Keratinocyte (primary cell): ENCODE measurements at places on chromosomes 1 and 21. TPM values are rescaled to one million over a fixed set of nuclear protein-coding genes. Genes with fewer than 3 reads are reported as not detected.

Gene OR2AK2
- not detected in 3 replicates for polyA plus RNA-seq

Gene NIPAL3
- polyA plus RNA-seq = 30.5 to 42.1 TPM (median 37.3 TPM) in 3 replicates

Gene CD34
- polyA plus RNA-seq = 0.03 TPM in 1 of 3 replicates, not detected in the others

Gene SPATA45
- not detected in 3 replicates for polyA plus RNA-seq

Gene ATP1A4
- not detected in 3 replicates for polyA plus RNA-seq

Gene HOOK1
- polyA plus RNA-seq = 3.1 to 12.7 TPM (median 11.8 TPM) in 3 replicates

Gene BATF3
- not detected in 3 replicates for polyA plus RNA-seq

Gene EFNA1
- polyA plus RNA-seq = 33.2 to 116 TPM (median 77.5 TPM) in 3 replicates

Gene CRYBG2
- polyA plus RNA-seq = 6.0 to 15.5 TPM (median 7.9 TPM) in 3 replicates

Gene PPM1J
- 7.7 to 14.2 TPM (median 7.7 TPM) in 3 replicates for polyA plus RNA-seq

Gene RPF1
- 31.7 to 57.8 TPM (median 34.0 TPM) in 3 replicates for polyA plus RNA-seq

Gene OR10R2
- polyA plus RNA-seq = not detected in 3 replicates

Gene GJA9
- 0.11 to 0.45 TPM (median 0.38 TPM) in 3 replicates for polyA plus RNA-seq

Gene DCST1
- polyA plus RNA-seq = 0.05 TPM in 1 of 3 replicates, not detected in the others

Gene FCAMR
- polyA plus RNA-seq = not detected in 3 replicates

Gene DCAF8
- polyA plus RNA-seq = 59.5 to 83.1 TPM (median 81.2 TPM) in 3 replicates

Gene MYBPH
- not detected in 3 replicates for polyA plus RNA-seq

Gene GJC2
- 0.37 to 0.63 TPM (median 0.58 TPM) in 3 replicates for polyA plus RNA-seq

Gene MX2
- polyA plus RNA-seq = 6.8 to 11.0 TPM (median 7.1 TPM) in 3 replicates

Gene ECM1
- 23.6 to 63.8 TPM (median 26.3 TPM) in 3 replicates for polyA plus RNA-seq

Gene KRTAP21-2
- polyA plus RNA-seq = not detected in 3 replicates

Gene ZFP69B
- polyA plus RNA-seq = 1.1 to 1.9 TPM (median 1.7 TPM) in 3 replicates

Gene OR2L5
- not detected in 3 replicates for polyA plus RNA-seq

Gene APCS
- not detected in 3 replicates for polyA plus RNA-seq

Gene C1orf74
- 48.0 to 65.6 TPM (median 58.1 TPM) in 3 replicates for polyA plus RNA-seq

Gene PM20D1
- 0.03 to 0.05 TPM (median 0.04 TPM) in 3 replicates for polyA plus RNA-seq

Gene OR14K1
- polyA plus RNA-seq = not detected in 3 replicates

Gene TIMM17A
- polyA plus RNA-seq = 72.5 to 116 TPM (median 102 TPM) in 3 replicates

Gene C1orf146
- not detected in 3 replicates for polyA plus RNA-seq

Gene CFAP298
- polyA plus RNA-seq = 19.2 to 47.2 TPM (median 37.0 TPM) in 3 replicates

Gene ABCA4
- polyA plus RNA-seq = 0.02 to 0.09 TPM (median 0.04 TPM) in 3 replicates

Gene CFHR3
- polyA plus RNA-seq = not detected in 3 replicates

Gene TCHHL1
- 0.08 TPM in 1 of 3 replicates, not detected in the others for polyA plus RNA-seq

Gene FCER1G
- 0.51 to 1.2 TPM (median 0.62 TPM) in 3 replicates for polyA plus RNA-seq

Gene ANGPTL3
- not detected in 3 replicates for polyA plus RNA-seq

Gene MTF1
- polyA plus RNA-seq = 10.5 to 13.1 TPM (median 10.7 TPM) in 3 replicates

Gene BCL2L15
- 0.03 to 0.09 TPM (median 0.08 TPM) in 3 replicates for polyA plus RNA-seq

Gene LDLRAD1
- polyA plus RNA-seq = not detected in 3 replicates

Gene FCGR1A
- not detected in 3 replicates for polyA plus RNA-seq

Gene SLC45A3
- polyA plus RNA-seq = 2.1 to 2.8 TPM (median 2.5 TPM) in 3 replicates

Gene CAP1
- 891 to 1,048 TPM (median 959 TPM) in 3 replicates for polyA plus RNA-seq

Gene CCDC185
- polyA plus RNA-seq = not detected in 3 replicates

Gene EXO1
- polyA plus RNA-seq = 0.84 to 6.5 TPM (median 5.4 TPM) in 3 replicates

Gene SYT14
- 4.6 to 10.6 TPM (median 8.3 TPM) in 3 replicates for polyA plus RNA-seq

Gene LCE3E
- 0.48 to 2.8 TPM (median 2.2 TPM) in 3 replicates for polyA plus RNA-seq

Gene DYNLT4
- polyA plus RNA-seq = not detected in 3 replicates

Gene BLACAT1
- 2.3 to 5.2 TPM (median 4.0 TPM) in 3 replicates for polyA plus RNA-seq
